ENCODE measurements at places on chromosomes 1 and 21.

DNA sequence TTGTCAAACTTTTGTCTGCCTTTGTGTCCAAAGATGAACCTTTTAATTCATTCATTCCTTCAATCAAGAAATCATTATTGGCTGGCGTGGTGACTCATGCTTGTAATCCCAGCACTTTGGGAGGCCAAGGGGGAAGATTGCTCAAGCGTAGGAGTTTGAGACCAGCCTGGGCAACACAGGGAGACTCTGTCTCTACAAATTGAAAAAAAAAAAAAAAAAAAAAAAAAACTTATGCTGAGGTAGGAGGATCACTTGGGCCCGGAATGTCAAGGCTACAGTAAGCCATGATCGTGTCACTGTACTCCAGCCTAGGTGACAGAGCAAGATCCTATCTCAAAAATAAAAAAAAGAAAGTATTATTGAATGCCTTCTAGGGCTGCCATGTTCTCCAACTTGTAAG lies 51.3 kb upstream of the CXADR start:
- DNase-seq: no peak

DNA sequence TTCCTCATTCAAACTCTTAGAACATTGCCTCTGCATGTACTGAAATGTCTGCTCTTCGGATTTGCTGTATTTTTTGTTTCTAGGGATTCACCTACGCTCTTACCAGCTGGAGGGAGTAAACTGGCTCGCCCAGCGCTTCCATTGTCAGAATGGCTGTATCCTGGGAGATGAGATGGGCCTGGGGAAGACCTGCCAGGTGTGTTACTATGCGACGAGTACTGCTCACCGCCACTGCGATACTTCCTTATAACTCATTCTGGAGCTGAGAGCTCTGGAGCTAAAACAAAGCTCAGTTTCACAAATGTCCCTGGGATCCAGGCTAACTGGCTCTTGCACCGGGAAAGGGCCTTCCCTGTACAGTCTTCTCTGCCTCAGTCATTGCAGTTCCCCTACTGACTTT lies 10.1 kb downstream of the CHD1L start:
- DNase-seq: no peak

DNA sequence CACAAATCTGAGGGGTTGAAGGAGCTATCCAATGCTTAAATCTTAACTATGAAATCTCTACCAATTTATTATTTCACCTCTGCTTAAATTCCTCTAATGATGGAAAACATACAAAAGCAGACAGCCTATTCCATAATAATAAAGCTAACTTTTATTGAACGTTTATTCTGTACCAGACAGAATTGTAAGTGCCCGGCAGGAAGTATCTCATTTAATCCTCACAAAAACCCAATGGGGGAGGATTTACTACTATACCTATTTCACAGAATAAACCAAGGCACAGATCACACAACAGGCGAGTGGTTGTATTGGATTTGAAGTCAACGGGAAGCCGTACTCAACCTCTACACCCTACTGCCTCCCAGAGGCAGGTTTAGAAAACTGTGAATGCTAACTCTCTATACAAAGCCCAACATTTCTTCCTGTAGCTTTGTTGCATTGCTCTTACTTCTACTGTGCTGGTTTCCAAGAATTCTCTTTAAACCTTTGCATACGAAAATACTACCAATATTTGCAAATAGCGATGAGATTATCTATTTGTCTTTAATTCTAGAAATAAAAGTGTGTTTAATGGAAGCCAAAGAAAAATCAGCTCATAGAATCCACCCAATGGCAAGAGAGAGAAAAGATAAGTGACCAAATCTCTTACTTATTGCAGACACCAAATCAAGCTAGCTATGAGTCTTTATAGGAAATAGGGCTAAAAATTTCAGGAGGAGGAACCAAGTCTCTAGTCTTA lies 33.5 kb upstream of the C1orf53 start:
- peak; percentile 8 for DNase-seq

GRCh38 chr21:45540601-45540970 lies 1.7 kb downstream of the SLC19A1 start:
- no peak for DNase-seq

DNA sequence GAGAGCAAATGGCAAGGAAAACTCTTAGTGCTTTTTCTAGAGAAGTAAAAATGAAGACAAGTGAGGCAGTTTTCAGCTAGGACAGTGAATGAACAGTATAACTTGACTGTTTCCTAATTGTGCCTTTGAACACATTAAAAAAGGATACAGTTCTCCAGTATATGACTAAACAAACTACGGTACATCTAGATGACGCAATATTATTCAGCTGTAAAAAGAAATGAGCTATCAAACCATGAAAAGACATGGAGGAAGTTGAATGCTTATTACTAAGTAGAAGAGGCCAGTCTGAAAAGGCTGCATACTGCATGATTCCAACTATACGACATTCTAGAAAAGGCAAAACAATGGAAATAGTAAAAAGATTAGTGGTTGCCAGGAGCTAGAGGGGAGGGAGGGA lies 206.3 kb downstream of the SIPA1L2 start:
- DNase-seq: no peak

DNA sequence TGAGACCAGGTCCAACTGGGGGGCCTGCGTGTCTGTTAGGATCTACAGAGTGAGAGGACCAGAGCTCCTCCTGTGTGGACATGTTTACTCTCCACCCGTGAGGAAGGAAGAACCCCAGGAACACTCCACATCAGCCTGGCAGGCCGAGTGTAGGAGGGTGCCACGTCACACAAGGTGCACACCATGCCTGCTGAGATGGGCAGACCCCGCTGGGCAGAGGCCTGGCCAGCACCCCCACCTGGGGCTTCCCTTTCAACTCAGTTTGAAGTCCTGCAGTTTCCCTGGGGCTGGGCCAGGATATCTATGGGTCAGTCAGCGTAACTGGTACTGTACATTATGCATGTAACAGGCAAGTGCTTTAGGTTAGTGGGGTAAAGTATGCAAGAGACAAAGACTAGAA lies 30.1 kb upstream of the PCBP3 start:
- no peak for DNase-seq

DNA sequence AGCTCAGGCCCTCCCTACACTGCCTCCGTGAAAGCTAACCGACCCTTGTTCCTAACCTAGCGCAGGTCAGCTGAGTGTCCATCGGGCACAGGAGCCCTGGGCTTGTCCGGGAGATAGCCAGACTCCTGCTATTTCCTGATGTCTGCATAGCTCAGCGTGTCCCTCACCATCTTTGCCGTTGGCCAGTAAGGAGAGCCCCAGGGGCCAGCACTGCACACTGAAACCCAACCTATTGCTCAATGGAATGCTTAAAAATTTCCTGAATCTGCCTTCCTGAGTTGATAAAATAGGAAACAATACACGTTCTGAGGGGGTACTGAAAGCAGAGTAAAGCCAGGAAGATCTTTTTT lies 2.2 kb downstream of the RUNX1 start:
- no peak for DNase-seq

DNA sequence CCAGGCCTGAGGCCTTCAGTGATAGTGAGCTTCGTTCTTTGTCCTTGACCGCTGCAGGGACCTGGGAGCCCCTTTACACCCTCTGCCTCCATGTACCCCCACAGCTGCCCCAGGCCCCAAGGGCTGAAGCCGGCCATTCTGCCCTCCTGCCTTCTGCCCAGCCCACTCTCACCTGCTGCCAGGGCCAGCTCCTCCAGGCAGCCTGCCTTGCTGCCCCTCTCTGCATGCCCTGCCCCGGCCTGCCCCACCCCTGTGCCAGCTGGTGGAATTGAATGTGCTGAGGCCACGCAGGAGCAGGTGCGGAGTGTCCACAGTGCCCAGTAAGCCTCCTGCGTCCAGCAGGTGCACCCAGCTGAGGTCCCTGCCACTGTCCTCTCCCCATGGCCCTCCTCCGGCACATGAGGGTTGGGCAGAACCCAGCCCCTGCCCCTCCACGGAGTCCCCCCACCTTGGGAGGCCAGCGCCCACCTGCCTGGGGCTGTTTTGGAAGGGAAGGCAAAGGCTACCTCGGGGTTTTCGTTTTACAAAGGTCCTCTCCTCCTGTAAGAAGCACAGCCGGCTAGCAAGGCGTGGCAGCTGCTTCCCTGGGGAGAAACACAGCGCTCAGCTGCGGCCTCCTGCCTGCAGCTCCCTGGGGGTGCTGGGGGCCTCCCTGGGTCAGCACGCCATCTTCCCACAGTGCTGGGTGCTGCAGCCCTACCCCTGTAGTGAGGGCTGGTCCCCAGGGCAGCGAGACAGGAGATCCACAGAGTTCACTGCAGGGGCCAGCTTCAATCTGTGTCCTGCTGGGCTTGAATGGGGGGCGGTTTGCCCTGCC lies 21.0 kb downstream of the MMEL1 start:
- DNase-seq: peak; percentile 82

DNA sequence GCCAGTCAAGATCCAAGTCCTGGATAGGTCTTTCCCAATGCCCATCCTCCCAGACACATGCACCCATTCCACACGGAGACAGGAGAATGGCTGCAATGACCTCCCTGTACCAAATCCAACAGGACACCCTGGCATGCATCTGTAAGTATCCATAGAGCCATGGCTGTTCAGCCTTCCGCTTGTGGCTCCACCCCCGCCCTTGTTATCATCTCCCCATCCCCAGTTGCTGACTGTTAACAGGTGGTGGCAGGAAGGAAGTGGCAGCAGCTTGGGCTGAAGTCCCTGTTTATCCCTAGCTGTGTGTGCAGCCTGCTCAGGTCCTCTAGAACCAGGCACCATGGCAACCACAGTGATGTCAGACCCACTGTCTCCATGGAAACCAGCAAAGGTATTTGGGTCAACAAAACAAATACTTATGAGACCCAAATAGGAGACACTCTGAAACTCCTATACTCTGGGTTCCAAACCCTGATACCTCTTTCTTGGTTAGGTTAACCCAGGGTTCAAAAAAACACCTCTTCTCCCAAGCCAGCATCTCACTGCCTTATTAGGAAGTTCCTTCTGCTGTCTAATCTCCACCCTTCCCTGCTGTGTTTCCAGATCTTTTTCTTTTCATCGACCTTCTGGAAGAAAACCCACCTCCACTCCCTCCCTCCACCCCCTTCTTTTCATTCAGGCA lies 721 bp downstream of the PBXIP1 start:
- DNase-seq: peak; percentile 74

DNA sequence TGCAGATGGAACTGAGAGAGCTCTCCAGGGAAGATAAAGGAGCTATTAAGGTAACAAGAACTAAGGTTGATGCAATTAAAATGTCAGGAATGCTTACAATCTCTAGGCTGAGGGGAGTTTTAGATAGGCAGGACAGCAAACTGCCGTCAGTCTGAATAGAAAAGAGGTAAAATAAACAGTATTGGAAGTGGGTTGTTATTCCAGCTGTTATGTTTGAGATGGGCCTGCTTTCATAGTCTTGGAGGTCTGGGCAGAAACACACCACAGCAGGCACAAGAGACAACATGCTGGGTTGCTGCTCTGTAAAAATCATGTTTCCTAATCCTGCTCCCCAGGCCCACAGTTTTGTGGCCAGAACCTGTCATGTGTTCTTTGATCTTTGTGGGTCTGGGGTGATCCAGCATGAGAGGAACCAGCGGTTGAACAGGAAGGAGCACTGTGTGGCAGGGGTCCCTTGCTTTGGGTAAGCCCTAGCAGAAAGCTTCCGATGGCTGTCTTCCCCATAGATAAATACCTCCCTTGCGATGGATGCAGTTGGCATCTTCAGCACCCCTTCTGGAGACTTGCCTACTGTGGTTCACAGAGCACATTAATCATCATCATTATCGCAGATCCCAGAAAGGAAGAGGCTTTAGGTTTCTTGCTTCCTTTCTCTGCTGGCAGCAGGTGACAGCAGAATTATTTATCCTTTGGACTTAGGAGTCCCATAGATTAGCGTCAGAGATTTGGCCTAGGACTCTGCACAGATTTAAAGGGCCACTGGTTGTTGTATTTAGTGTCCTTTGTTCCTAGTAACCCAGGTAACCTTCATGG lies 97.1 kb downstream of the AK5 start:
- DNase-seq: no peak

DNA sequence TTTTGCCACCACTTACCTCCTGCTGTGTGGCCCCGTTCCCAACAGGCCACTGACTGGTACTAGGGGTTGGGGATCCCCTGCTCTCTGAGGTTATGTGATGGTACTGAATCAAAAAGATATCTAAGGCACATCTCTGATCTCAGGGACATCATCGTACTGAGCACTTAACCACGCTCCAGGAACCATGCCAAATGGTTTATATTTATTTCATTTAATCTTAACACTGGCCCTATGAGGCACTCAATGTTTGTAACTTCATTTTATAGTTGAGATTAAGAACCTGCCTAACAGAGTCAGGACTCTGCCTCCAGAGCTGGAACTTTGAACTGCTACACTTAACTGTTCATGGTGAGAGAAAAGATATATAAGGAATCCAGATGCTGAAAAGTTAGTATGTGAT lies 98.0 kb upstream of the HP1BP3 start:
- no peak for DNase-seq

DNA sequence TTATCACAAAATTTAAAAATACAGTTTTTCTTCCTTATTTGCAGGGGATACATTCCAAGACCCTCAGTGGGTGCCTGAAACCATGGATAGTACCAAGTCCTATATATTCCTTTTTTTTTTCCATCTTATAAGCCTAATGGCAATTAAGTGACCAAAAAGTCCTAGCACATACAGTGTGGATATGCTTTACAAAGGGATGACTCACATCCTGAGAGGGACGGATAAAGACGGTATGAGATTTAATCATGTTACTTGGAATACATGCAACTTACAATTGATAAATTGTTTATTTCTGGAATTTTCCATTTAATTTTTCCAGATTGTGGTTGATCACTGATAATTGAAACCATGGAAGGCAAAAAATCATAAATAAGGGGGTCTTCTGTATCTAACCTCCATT lies 181.2 kb upstream of the BRINP3 start:
- no peak for DNase-seq

DNA sequence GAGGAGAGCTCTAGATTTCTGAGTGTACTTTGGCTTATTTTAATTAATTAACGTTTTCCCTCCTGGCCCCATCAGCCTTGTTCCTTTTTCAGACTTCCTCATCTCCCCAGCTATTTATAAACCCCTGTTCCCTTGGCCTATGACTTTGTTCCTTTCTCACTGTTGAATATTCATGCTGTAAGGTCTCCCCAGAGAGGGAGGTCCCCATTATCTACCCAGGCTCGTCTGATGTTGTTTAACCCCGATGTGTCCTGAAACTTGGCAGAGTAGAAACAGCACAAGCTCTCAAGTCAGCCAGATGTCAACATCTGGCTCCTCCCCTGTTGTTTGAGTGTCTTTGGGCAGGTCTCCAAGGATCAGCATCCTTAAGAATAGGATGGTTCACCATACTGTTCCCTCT lies 153.6 kb downstream of the HIVEP3 start:
- DNase-seq: no peak

- DNase-seq: peak; percentile 86
Measured at GRCh38 chr1:154878371-154879037, 8.4 kb upstream of the KCNN3 start.

GRCh38 chr1:175095978-175096607 lies 28.5 kb downstream of the TNN start:
- no peak for DNase-seq

Data from NCI-H345 (cell line).